ENCODE measurements at places on chromosomes 12 and 14. TPM values are rescaled to one million over a fixed set of nuclear protein-coding genes. Genes with fewer than 3 reads are reported as not detected.

GRCh38 chr12:87368259-87368658, 660.9 kb downstream of the C12orf50 start:
- no peak for DNase-seq

- DNase-seq: no peak
Observed at GRCh38 chr14:92135269-92135668, 13.5 kb downstream of the CPSF2 start.

- no peak for DNase-seq
Observed at GRCh38 chr12:56160193-56160763, 2.1 kb downstream of the MYL6 start.

The MYF6 gene
- not detected for total RNA-seq

Measured in H9 (cell line).